ENCODE measurements at places on chromosomes 2 and 18.

DNA sequence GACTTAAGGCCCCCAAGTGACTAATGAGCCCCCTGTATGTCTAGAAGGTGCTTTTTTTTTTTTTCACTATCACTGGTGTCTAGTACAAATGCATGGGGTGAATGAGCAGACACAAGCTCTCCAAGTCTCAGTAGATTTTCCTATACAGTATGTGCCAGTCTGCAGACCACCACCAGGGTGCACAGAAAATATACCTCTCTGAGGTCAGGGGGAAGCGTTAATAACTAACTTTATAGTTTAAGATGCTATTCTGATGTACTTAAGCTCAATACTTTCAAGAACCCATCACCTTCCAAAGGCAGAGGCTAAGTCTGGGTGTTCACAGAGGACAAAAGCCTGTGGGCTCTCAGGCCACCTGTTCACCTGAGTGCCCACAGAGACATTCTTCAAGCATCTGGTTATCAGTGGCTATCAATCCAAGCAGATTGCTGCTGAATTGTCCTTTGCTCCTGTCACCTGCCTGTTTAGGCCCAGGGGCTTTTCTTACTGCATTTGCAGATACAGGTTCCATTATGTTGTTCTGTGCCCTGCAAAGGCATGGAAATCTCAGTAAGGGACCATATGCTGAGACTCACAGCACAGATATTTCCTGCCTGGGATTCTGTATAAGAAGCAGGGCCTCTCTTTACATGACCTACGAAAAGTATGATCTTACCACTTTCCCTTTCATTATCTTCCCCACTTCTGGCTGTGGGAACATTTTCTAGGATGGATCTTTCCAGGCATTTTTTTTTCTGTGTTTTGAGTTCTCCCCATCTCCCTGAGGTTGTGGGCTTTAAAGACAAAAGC is 534.6 kb downstream of the TNS1 start:
- no peak for DNase-seq

GRCh38 chr2:147161746-147162145 is 683.1 kb upstream of the ACVR2A start:
- DNase-seq, result no peak

- no peak for DNase-seq
Observed at GRCh38 chr2:171490577-171490976, 31.7 kb upstream of the CYBRD1 start.

- DNase-seq, result no peak
Observed at GRCh38 chr18:59200787-59201186, 19.2 kb upstream of the GRP start.

DNA sequence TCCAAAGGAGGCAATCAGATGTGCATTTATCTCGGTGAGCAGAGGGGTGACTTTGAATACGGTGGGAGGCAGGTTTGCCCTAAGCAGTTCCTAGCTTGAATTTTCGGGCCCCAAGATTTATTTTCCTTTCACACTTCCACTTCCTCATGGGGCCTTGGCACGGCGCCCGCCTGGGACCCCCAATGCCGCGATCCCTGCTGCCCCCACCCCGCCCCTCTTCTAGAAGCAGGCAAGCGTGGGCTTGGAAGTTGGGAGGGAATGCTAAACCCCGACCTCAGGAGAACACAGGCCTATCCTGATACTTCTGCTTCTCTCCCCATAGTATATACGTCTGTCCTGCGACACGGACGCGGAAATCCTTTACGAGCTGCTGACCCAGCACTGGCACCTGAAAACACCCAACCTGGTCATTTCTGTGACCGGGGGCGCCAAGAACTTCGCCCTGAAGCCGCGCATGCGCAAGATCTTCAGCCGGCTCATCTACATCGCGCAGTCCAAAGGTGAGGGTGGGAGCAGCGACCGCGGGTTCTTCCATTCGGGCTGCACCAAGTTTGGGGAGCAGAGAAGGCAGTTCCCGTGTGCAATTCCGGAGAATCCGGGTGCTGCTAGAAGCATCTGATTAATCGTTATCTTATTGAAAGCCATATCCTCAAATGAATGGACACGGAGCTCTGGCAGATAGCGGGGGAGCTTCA is 21.6 kb downstream of the TRPM8 start:
- DNase-seq, result no peak

GRCh38 chr2:25481381-25482300 is 139.9 kb upstream of the DNMT3A start:
- no peak for DNase-seq

- no peak for DNase-seq
Observed at GRCh38 chr2:190746971-190747761, 98.3 kb downstream of the NAB1 start.

DNA sequence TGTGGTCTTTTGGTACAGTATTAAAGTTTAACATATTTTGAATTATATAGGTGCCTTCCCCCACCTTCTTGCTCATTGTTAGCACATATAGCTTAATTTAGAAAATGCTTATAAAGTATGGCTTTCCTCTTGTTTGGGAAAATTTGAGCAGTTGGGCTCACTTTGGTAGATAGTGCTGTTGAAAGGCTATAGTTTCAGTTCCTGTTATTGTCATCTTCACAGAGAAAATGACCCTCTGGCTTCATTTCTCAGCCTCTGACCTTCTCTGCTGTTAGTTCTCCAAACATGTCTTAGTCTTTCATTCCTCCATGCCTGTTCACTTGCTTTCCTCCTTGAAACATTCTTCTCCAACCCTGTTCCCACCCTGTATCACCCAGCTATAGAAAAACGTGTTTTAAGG is 200.6 kb downstream of the WDR7 start:
- DNase-seq, result no peak

- DNase-seq, result no peak
Observed at GRCh38 chr2:128280158-128280871, 38.4 kb downstream of the HS6ST1 start.

- DNase-seq, result no peak
Observed at GRCh38 chr2:3100386-3100785, 277.2 kb downstream of the EIPR1 start.

DNA sequence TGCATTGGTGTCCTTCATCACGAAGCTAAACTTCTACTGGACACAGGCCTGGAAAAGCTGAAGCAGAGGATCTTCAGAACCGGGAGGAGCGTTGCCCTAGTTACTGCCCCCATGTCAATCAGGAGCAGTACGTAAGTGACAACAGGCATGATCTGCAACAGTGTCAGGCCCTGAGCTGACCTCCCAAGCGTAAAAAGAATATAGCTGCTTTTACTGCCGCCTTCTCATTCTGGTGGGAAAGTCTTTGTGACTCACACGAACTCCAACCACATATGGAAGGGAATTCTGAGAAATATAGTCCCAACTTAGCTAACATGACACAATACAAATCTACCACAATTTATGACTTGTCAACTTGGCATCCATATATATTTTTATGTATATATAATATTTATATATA is 1007.7 kb upstream of the CDH2 start:
- no peak for DNase-seq

- no peak for DNase-seq
Observed at GRCh38 chr2:127027715-127028114, 79.2 kb downstream of the BIN1 start.

DNA sequence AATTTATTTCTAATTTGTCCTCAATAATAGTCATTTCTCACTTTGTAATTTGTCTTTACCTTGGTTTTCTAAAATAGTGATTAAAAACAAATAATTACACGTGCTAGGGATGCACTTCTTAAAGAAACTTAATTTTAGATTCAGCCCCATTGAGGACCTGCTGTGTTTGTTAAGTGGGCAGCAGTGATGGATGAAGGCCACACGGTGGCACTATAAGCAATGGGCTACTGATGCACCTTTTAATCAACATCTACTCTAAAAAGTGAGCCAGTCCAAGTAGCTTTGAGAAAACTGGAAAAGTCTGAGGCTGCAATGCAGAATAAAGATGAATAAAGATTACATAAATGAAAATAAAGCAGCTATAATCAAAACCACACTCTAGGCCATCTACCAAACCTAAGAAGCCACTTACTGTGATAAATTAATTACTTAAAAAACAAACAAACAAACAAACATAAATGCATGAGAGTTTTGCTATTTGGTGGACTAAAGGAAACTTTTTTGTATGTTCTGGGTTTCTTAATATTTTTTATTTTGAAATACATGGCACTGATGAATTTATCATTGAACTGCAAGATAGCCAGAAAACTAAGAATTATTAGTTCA is 89.3 kb downstream of the PDE11A start:
- DNase-seq, result no peak

GRCh38 chr2:36664696-36665076 is 31.8 kb upstream of the VIT start:
- DNase-seq, result no peak

DNA sequence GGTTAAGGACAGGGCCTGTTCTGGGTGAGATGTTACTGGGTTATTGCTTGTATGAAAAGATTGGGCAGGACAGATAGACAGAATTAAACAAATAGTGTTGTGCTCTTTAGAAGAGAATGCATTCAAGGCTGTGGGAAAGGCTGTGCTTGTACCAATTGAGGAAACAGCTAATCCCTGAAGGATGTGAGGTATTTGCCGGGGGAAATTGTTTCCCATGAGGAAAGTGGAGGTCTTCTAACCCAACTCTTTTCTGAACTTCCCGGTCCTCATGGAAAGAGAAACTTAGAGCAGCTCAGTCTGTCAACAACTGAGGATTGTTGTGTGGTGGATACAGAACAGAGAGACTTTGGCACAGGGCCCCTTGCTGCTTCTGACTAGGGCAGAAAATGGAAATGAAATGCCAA is 9.5 kb downstream of the SLC1A4 start:
- no peak for DNase-seq

- DNase-seq, result no peak
Observed at GRCh38 chr2:102950371-102950946, 188.6 kb downstream of the TMEM182 start.

DNA sequence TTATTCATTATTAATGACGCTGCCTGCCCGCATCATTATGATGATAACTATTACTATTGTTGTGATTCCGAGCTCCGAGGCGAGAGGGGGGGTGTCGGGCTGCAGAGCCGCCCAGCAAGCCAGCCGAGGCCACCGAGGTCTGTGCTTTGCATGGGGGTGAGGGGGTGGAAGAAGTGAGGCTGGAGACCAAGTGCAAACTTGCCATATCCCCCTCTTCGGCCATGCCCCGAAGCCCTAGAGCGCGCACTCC is 3.6 kb downstream of the BCL11A start:
- DNase-seq, result no peak

- no peak for DNase-seq
Observed at GRCh38 chr2:161206471-161207032, 46.3 kb downstream of the TANK start.

DNA sequence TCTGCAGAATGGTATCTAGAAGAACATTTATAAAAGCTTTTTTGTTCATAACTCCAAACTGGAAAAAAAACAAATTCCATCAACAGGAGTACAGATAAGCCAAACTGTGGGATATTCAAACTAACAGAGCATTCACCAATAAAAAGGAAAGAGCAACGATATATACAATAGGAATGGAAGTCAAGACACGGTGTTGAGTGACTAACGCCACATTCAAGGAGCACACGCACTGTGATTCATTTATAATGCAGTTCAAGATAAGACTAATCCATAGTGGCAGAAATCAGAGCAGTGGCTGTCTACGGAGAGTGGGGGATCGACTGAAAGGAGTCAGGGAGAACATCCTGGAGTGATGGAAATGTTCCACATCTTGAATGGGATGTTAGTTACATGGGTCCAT is 70.7 kb downstream of the CABYR start:
- DNase-seq, result no peak

GRCh38 chr2:115763601-115764000 is 1321.2 kb downstream of the DPP10 start:
- DNase-seq, result no peak

DNA sequence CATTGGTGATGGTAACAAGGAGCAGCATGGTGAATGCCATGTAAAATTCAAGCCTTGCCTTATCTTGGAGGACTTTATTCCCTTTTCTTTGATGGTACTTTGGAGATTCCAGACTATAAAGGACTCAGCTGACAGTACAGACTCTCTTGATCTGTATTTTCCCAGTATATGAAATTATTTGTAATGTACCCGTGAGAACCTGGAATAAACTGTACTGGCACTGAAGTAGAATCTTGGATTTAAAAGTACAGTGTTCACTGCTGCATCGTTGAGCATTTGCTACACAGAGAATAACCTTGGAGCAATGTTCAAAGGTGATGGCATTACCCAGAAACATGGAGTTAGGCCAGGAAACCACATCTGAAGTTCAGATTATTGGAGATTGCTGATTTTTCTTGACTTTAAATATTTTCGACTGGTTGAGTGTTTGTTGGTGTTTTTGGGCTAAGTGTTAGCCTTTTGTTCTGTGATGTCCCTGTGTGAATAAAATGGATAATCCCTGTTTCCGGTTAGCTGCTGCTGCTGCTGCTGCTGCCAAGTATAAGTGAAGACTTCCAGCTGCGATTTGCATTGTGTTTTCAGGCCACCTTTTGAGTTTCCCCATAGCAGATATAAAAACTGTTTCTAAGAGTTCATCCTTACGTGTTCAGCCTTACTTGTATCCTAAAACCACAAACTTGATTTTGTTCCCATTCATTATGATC is 122.0 kb downstream of the SPTBN1 start:
- no peak for DNase-seq

- no peak for DNase-seq
Observed at GRCh38 chr2:219514196-219514761, at the start of gene ASIC4. ASIC4 (plus strand) TSS chr2:219514482; CDS start chr2:219514725, 243 bp downstream.

GRCh38 chr2:190863946-190864345 is 16.7 kb upstream of the GLS start:
- DNase-seq, result no peak

GRCh38 chr2:229407170-229407569 is 136.1 kb upstream of the PID1 start:
- no peak for DNase-seq

DNA sequence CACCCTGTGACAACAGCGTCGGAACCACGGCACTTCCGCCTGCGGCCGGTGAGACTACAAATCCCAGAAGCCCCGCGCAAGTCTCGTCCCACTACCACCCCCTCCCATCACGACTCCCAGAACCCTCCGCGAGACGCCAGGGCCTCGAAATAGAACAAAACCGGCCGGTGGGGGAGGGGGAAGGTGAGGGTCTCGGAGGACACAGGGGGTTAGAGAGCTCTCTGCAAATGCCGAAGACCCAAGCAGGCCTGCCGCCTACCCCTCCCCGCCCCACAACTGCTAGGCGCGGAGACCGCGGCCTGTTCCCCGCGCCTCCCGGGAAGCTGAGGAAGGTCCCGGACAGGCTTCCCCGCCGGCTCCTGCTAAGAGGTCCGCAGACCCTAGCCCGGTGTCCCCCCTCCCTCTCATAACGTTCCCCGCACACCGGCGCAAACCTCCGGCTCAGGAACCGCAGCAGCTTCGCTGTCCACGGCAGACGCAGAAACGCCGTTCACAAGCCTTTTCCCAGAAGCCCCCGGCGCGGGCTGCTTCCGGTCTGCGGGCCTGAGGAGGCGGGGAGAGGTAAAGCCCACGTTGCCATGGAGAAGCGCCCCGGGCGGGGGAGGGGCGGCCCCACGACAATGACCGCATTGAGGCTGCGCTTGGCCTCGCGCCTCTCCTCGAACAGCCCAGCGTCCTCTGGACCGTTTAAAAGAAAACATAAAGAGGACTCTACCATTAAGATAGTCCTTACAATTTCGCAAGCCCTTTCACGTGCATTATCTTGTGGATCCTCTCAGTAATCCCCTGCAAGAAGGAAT is at the start of gene ZNF24:
ZNF24 (minus strand) TSS at position 485 of the 800 bp plus-strand sequence. CDS start 3,770 bp downstream, outside the sequence.
- DNase-seq, result peak; percentile 79
